ENCODE measurements at places on chromosomes 12 and 14.

DNA sequence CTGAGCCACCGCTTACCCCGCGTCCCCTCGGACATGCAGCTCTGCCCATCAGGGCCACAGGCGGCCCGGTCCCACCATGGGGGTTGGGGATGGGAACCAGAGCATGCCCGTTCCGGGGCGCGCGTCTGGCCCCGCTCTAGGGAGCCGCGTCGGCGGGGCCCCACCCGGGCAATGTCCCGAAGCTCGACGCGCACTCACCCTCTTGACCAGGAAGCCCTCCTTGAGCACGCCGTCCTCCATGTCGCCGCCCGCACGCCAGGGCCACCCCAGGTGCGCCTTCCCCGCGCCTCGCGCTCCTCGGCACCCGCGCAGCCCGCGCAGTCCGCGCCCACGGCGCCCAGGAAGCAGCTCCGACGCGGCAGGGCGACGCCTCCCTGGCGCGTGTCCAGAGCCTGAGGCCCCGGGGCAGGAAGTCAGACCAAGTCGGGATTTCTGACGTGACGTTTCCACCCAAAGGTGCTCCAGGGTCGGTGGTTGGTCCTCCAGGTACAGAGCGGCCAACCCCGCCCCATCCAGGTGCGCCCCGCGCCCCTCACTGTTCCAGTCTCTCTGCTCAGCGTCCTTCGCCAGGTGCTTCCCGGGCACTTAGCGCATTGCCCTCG, at the start of gene PLEK2:
PLEK2 (minus strand) TSS at position 346 of the 602 bp plus-strand sequence; CDS start at position 240, 106 bp downstream.
- no peak for DNase-seq

- DNase-seq: no peak
Measured at GRCh38 chr12:26555139-26555538, 277.9 kb downstream of the ITPR2 start.

- no peak for DNase-seq
Measured at GRCh38 chr12:54132976-54133771, 55.6 kb downstream of the SMUG1 start.

DNA sequence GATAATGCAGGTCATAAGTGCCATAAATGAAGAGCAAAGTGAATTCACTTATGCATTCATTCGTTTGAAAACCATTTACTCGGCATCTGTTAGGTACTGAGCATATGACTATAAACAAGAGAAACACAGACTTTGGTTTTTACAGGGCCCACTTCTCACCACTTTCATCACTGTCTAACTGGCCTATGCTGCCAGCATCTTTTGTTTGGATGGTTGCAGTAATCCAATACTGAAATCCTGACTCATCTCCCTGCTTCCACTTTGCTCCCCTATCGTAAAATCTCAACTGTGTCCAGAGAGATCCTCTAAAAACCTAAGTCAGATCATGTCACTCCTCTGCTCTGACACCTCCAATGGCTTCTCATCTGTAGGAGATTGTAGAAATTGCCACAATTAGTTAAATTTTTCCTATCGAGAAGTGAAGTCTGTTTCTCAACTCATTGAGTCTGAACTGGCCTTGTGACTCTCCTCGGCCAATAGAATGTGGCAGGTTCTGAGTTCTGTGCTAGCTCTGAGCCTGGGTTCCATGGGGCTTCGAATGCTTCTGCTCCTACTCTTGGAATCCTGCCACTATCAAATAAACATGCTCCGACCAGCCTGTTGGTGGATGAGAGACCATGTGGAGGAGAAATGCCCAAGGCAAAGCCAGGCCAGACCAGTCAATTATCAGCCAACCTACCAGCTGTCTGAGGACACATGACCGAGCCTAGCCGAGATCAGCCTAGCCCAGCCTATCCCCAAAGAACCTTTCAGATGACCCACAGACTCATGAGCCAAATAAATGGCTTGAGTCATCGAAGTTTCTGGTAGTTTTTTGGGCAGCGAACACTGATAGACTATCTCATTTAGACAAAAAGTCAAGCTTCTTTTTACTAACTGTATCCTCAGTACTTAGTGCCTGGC, 2.2 kb upstream of the BATF start:
- no peak for DNase-seq

DNA sequence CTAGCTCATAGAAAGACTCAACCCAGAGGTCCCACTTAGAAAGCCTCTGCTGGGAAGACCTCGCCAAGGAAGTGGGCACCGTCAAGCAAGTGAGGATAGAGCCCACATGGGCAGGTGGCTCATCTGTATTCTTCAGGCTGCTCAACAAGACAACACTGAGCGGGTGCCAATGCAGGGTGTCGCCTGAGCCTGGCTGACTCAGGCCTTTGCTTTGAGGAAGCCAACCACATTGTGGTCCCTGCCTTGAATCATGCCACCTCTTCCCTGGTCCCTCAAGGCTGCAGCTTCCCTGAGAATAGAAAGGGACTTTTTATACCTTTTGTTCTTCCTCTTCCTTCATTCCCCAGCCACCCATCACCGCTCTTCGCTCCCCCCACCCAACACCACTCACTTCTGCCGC, 2.1 kb upstream of the RNASE13 start:
- DNase-seq: no peak

GRCh38 chr14:44154874-44155273, 352.2 kb downstream of the FSCB start:
- no peak for DNase-seq

DNA sequence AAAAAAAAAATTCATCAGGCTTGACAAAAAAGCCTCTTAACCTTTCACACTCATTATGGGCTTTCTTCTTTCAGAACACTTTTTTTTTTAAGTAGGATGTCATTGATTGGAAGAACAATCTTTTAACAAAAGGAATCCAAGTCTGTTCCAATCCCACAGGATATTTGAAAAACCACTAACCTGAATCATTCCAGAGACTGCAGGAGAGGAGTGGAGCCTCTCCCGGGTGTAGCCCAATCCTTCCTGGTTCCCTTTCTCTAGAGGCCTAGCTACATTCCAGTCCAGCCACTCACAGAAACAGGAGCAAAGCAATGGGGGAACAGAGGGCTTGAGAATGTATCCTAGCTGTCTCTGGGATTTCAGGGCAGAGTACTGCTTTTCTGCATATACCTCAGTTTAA, 4.3 kb downstream of the MFAP5 start:
- no peak for DNase-seq

- no peak for DNase-seq
Measured at GRCh38 chr14:89489761-89490437, 72.9 kb upstream of the FOXN3 start.

DNA sequence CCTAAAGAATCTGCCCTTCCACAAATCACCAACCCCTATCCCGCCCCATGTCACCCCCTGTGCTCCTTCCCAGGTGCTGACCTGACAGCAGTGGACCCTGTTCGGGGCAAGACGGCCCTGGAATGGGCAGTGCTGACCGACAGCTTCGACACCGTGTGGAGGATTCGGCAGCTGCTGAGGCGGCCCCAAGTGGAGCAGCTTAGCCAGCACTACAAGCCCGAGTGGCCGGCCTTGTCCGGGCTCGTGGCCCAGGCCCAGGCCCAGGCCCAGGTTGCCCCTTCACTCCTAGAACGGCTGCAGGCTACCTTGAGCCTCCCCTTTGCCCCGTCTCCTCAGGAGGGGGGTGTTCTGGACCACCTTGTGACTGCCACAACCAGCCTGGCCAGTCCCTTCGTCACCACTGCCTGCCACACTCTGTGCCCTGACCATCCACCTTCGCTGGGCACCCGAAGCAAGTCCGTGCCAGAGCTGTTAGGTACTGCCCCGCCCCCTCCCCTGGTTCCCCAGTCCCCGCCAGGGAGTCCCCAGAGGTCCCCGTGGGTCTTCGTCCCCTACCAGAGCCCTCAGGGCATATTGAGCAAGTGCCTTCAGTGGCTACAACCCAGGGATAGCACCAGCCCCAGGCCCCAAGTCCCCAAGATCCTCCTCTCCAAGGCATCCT, 2.7 kb downstream of the ANKRD33 start:
- DNase-seq: no peak

- DNase-seq: no peak
Measured at GRCh38 chr12:83473408-83474095, 786.8 kb downstream of the TMTC2 start.

GRCh38 chr12:28563286-28563685, 373.0 kb downstream of the CCDC91 start:
- no peak for DNase-seq

DNA sequence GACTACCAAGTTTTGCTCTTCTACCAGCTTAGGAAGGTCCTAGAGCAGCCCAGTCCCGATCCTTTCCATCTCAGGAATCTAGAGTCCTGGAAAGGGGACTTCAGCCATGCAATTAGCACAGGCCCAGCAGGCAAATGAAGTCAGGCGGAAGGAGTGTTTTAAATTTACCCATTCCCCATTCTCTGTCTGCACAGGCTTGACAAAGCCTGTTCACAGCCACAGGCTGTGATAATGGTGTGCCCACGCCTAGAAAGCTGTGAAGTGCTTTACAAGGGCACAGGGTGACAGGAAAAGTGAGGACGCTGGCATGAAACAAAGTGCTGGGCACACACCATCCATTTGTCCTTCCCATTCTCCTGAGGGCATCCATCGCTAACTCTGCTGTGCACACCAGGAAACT, 79.0 kb downstream of the PITPNM2 start:
- DNase-seq: no peak

GRCh38 chr12:69616025-69616424, 5.3 kb upstream of the LRRC10 start:
- DNase-seq: no peak

- DNase-seq: no peak
Measured at GRCh38 chr12:110266980-110267620, 13.9 kb upstream of the ATP2A2 start.

DNA sequence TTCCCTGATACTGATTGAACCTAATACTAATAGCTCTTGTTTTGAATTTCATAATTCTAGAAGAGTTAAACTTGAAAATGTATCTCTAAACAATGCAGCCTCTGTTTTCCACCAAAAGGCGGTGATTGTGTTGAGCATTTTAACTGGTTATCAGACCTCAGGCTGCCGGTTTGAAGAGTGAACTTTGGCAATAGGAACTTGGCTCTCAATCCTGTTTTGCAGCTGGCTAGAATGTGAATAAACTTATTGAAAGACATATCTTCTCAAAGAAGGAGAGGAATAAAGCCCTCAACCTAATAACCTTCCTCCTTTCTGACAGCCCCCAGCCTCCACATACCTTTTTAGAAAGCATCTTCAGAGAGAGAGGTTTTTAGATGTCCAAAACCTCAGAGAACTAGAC, 105.4 kb downstream of the SRGAP1 start:
- no peak for DNase-seq

DNA sequence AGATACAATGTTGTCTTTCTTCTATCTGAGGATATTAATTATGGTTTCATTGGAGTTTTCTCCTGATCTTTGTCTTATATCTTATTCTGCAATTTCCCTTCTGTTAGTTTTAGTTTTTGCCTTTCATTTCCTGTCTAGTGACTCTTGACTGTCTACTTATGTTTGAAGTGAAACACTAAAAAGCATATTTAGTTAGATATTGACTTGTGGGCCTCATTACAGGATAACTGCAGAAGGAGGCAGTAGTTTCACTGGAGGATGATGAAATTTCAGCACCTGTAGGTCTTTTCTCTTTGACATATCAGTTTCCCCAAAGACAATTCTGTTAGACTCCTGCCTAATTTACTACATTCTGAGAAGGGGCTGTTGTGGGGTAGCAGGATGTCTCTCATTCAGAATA, 97.5 kb upstream of the NEDD1 start:
- DNase-seq: no peak

- no peak for DNase-seq
Measured at GRCh38 chr14:96364962-96365361, 1.6 kb downstream of the GSKIP start.

GRCh38 chr14:51185180-51185579, 54.9 kb upstream of the TMX1 start:
- DNase-seq: no peak

GRCh38 chr14:23984891-23985602, 3.7 kb upstream of the DHRS4L2 start:
- DNase-seq: no peak

- DNase-seq: no peak
Measured at GRCh38 chr12:24044941-24045703, 95.7 kb upstream of the SOX5 start.

- DNase-seq: no peak
Measured at GRCh38 chr14:58167057-58167456, 15.0 kb upstream of the ARMH4 start.

GRCh38 chr14:69291891-69292561, 32.1 kb downstream of the GALNT16 start:
- DNase-seq: no peak
